ENCODE measurements at places on chromosomes 16 and 17.

GRCh38 chr17:67489273-67489672, 112.2 kb downstream of the PITPNC1 start:
- peak; percentile 64 for DNase-seq

DNA sequence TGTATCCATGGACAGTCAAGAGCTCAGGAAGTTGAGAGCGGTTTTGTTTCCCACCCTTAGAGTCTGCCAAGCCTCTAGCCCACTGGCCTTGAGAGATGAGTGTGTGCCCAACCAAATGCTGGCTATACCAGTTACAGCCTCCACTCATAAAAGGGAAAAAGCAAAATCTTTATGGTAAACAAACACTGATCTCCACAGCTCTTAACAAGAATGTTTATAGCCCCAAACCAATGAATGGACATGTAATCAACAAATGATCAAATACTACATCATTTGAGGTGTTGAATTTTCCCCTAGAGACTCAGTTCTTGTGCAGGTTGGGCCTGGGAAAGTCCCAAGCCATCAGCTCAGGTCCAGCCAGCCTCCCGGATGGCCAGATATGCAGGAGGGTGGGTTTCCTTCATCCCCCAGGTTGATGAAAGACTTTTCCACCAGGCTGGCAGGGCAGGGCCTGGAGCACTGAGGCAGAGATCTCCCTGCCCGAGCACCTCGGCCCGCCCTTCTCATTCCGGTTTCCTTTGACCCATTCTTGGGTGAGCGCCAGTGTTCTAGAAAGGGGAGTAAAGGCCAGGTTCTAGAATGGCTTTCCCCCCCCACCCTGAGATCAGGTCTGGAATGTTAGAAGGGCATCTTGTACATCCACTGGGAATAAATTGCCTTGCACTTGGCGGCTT, 3.9 kb upstream of the EFTUD2 start:
- no peak for DNase-seq

DNA sequence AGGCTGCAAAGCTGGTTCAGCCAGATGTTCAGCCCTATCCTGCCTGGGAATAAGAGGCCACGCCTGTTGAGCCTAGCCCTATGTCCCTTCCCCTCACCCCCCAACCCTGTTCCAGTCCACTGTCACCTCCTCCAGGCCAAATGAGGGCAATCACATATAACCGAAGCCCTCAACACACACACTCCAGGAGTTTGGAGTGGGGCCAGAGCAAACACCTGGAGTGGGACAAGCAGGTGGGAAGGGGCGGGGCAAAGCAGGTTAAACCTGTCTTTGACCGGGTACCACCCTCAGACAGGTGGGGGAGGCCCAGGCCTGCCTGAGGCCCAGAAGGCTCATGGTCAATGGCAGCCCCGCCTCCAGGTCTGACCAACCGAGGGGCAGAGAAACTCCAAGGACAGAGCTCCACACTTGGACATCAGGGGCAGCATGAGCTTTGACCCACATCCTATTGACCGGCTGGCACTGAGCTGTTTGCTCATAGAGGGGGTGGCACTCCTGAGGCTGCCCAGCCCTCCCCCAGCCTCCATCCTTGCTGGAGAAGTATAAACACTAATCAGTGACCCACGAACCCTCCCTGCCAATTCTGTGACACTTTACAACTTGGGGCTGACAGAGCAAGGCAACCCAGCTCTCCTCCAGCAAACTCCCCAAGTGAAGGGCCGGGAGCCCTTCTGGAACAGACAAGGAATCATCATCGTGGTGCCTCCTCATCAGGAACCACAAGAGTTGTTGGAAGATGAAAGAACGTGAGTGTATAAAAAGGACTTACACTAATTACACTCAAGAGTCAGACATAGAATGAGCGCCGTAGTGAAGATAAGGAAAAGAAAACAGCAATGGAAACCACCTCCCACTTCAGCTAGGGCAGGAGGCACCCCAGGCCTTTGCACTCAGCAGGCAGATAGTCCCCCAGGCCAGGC, 1.5 kb downstream of the ESRP2 start:
- no peak for DNase-seq

DNA sequence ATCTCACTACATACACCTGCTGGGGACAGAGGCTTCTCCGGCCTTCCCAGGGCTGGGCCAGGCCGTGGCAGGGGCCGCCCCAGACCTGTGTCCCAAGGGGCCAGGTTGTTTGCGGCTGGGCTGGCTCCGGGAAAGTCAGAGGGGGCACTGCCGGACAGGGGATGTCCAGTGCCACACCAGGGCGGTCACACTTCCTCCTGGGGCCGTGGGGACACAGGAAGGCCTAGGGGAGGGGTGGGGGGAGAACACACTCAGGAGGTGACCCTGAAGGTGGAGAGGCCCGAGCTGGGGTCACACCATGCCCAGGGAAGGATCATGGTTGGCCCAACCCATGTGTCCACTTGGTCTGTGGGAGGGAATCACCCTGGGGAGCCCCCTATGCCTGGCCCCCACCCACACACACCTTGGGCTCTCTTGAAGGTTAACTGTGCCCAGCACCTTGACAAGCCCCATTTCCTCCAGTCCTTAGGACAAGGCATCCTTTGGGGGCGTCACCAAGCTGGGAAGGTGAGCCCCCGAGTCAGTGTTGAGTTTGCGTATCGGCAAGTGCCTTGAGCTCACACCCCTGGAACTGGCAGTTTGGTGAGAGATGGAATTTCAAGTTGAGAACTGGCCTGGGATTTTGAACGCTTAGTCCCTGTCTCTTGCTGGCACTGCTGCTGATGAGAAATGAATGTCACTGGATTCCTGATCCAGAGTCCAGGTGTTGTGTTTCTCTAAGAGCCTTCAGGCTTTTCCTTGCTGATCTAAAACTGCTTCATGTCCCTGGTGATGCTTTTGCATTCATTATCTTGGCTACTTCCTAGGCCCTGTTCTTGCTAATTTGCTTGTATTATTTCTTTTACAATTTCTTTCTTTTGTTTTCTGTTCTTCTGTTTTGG, 7.7 kb upstream of the ACTG1 start:
- DNase-seq: no peak

- no peak for DNase-seq
Measured at GRCh38 chr16:75265911-75266701, 14.7 kb upstream of the BCAR1 start.

- no peak for DNase-seq
Measured at GRCh38 chr17:3727041-3727440, 3.3 kb downstream of the HASPIN start.

DNA sequence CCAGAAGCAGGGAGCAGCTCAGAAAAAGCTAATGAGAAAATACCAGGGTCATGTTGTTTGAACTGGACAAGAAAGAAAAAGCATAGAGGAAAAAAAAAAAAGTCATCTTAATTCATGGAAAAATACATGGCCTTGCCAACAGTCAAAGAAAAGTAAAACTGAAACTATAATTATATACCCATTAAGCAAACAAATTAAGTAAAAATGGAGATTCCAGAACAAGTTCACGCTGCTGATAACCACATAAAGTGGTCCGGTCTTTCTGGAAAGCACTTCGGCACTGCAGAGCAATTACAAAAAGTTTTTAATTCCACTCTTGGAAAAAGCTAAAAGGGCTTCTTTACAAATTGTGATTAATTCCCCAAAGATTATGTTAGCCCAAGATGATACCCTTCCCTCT, 12.4 kb upstream of the P2RX5 start:
- no peak for DNase-seq

- no peak for DNase-seq
Measured at GRCh38 chr17:82255402-82255972, 18.0 kb downstream of the CSNK1D start.

GRCh38 chr17:78647032-78647431, 69.8 kb upstream of the DNAH17 start:
- DNase-seq: no peak

- DNase-seq: peak; percentile 6
Measured at GRCh38 chr17:57459286-57459915, 203.1 kb downstream of the MSI2 start.

DNA sequence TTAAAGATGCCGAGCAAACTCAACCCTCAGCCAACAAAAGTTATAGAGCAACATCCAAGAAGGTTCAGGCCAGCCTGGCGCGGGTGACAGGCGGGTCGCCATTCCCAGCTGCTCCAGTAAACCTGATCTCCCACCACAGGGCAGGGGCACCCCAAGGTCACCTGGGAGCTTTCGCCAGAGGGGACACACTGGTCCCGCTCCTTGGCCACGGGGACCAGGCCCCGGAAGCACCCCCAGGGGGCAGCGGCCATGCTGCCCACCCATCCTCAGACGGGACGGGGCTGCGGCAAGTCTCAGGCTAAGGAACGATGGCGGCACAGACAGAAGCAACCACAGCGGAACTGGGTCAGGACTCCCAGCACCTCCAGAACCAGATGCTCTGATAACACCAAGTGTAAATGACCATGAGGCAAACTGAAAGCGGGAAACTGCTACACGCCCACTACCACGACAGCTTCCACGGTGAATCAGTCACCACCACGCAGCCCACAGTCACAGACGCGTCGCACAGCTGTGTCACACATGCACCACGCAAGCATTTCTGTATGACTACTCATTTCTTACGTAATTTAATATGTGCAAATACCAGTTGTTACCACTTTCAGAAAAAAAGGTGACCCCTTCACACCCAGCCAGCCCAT, 14.1 kb upstream of the CCDC154 start:
- peak; percentile 51 for DNase-seq

GRCh38 chr16:50842013-50842505, 100.2 kb downstream of the CYLD start:
- DNase-seq: no peak

DNA sequence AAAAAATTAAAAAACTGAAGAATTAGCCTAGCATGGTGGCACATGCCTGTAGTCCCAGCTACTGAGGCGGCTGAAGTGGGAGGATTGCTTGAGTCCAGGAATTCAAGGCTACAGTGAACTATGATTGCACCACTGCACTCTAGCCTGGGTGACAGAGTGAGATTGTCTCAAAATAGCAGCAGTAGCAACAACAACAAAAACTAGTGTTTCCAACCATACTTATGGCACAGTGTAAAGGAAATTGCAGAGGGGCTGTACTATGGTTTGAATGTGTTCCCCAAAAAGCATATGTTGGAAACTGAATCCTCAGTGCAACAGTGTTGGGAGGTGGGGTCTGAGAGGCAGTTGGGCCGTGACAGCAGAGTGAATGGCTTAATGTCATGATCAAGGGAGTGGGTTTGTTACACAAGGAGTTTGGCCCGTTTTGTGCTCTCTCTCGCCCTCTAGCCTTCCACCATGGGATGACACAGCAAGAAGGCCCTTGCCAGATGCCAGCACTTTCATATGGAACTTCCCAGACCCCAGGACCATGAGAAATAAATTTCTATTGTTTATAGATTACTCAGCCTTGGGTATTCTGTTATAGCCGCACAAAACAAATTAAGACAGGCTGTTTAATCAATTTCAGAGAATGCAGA, 70.0 kb downstream of the PGS1 start:
- peak; percentile 52 for DNase-seq

DNA sequence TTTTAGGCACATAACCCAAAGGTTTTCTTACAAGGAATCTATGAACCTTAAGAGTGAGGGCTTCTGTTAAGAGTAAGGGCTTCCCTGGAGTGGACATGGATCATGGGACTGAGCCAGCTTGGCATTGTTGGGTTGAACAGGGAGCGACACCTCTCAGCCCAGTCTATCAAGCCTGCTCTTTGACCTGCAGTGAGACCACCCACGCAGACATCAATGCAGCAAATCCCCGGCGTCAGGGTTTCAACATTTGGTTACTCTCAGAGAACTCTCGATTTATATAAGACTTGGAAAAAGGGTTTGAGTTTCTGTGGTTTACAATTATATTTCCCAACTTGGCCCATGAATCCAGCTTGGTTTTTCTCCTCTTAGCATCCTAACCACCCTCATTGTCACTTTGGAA, 299.9 kb downstream of the WWOX start:
- DNase-seq: no peak

- no peak for DNase-seq
Measured at GRCh38 chr17:66355510-66355909, 53.1 kb downstream of the PRKCA start.

DNA sequence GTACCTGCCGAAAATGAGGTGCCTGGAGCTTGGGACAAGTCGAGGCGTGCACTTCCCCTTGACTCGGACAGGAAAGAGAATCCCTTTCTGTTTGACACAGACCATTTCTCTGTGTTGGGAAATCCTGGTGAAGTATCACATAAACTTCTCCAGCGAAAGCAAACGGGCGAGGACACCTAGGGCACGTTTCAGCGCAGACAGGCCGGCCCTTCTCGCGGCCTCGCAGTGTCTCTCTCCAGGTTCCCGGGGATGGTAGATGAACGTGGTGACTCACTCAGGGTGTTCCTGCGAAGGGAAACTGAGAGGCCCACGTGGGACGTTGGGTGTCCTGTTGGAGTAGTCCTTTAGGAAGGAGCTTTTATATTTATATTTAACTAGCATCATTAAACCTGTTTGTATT, 36.3 kb upstream of the ZNF750 start:
- no peak for DNase-seq

- DNase-seq: no peak
Measured at GRCh38 chr16:72464597-72465368, 292.8 kb upstream of the PMFBP1 start.

GRCh38 chr16:84531671-84532111, 27.2 kb upstream of the MEAK7 start:
- no peak for DNase-seq

- DNase-seq: no peak
Measured at GRCh38 chr16:66521252-66521713, 28.6 kb downstream of the TK2 start.

GRCh38 chr17:7314719-7315569, at the start of gene GPS2:
GPS2 (minus strand) TSS chr17:7315360; CDS start chr17:7315052, 308 bp downstream.
- DNase-seq: peak; percentile 78
